ENCODE measurements at places on chromosomes 12 and 14.

GRCh38 chr14:35986219-35986573 is 160.1 kb downstream of the BRMS1L start:
- H3K4me1 ChIP-seq, result no peaks in the 10 kb centered on the region
- no peaks in the 10 kb centered on the region for H3K36me3 ChIP-seq
- no peak for DNase-seq
- no peak overlapping the region for H3K27ac ChIP-seq

- H3K4me3 ChIP-seq, result no peak overlapping the region
- no peaks in the 10 kb centered on the region for H3K27me3 ChIP-seq
- DNase-seq, result no peak
Measured at GRCh38 chr14:78534141-78534540, 364.0 kb downstream of the NRXN3 start.

GRCh38 chr12:125189502-125189901 is 124.3 kb downstream of the AACS start:
- no peak overlapping the region for H3K27ac ChIP-seq
- H3K36me3 ChIP-seq, result no peaks in the 10 kb centered on the region
- peaks cover 12% of the 10 kb centered on the region for H3K4me1 ChIP-seq
- no peak for DNase-seq

DNA sequence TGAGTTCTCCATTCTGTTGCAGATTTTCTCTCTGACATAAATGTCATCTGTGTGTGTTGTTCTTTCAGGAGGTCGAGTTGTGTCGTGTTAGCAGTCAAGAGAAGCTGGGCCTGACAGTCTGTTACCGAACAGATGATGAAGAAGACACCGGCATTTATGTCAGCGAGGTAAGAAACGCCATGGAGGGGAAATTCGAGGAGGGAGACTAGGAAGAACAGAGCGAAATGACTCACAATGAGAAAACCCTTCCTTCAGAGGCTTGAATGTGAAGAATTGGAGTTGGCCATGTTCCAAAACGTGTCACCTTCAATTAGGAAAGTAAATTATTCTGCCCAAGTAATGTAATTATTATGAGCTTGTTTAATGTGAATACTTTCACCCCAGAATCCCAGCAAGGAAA is 364.5 kb downstream of the PDZRN4 start:
- H3K27ac ChIP-seq, result no peak overlapping the region
- H3K4me1 ChIP-seq, result no peaks in the 10 kb centered on the region
- no peaks in the 10 kb centered on the region for H3K27me3 ChIP-seq
- no peaks in the 10 kb centered on the region for H3K36me3 ChIP-seq
- no peak for DNase-seq

GRCh38 chr12:20549108-20549719 is 145.9 kb upstream of the SLCO1C1 start:
- H3K27me3 ChIP-seq, result no peaks in the 10 kb centered on the region
- peaks cover 2% of the 10 kb centered on the region for H3K36me3 ChIP-seq
- H3K4me3 ChIP-seq, result no peak overlapping the region
- no peak overlapping the region for H3K27ac ChIP-seq
- no peak for DNase-seq

All from trophoblast cell (in vitro differentiated cells and primary cell).